ENCODE measurements at places on chromosomes 6 and 20.

DNA sequence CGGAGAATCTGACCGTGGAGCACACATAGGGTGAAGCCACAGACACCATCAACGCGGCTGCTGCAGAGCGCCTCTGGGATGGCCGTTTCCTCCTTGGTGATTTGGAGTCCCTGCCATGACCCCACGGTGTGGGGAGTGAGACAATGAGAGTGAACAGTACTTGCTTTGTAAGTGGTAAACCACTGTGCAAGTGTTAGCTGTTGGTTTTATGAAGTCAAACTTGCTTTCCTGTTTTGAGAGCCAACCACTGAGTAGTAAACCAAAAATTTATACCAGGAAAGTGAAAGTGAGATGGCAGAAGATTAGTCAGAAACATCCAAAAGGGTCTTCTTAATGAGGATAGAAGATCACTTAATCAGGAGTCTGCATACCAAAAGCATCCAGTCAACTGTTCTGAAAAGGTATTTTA is 160.7 kb downstream of the FOXC1 start:
- no peak for DNase-seq

GRCh38 chr20:38874460-38875174 is 51.6 kb upstream of the FAM83D start:
- no peak for DNase-seq

DNA sequence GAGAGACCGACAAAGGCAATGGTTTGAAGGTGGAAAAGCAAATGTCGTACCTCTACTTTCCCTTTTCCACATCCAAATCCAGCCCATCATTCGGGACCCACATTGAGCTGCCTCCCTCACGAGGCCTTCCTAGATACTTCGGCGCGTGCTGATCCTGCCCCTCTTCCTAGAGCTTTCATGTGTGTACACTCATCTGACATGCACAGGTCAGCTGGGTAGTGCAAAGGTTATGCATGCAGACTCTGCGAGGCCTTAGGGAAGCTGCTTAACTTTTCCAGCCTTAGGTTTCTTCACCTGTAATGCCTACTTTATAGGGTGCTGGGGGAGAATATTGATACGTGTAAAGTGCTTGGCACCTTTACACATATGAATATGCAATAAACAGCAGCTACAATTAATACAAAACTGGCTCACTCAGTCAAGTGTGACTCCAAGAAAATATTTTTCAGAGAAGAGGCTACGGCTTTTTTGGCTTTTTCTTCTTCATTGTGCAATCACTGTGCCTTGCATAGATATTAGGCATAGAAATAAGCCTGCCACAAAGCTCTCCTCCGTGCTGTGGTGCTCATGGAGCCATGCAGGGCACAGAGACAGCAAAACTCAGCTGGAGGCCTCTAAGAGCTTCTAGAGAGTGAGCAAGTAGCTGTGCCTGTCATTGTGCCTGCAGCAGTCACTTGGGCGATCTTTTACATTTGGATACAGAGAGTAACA is 3.6 kb upstream of the MANBAL start:
- DNase-seq = no peak

- no peak for DNase-seq
Observed at GRCh38 chr6:113954653-113955052, 16.3 kb downstream of the HDAC2 start.

DNA sequence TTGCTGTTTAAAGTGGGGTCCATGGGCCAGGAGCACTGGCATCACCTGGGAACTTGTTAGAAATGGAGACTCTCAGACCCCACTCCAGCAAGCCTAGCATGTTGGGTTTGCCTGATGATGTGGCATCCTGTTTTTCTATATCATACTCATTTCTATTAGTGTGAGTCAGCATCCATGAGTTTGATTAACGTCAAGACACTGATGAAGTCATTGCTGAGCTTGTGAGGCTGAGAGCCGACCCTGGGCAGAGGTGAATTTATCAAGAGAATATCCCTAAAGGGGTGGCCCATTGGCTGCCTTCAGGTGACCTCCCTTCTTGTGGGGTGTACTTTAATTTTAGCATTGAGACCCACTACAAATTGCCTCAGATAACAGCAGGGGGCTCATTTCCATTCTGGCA is 43.4 kb upstream of the RNF144B start:
- no peak for DNase-seq
